Right kidney (tissue), 9 donors: ENCODE measurements at places on chromosomes 12 and 14.

DNA sequence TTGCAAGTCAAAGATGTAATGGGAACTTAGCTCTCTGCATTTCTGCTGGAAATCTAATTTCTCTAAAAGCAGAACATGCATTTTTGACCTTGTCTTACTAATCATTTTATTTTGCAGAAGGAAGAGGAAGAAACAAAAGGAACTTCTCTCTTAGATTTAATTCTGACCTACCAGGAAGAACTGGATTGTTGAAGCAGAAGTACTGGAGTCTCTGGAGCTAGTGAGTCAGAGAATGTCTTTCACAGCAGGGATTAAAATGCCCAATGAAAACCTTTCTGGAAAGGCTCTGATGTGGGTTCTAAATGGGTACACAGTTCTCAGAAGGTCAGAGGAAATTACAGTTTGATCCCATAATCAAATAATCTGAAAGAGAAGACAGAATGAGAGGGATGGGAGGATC, 70.8 kb upstream of the GNG2 start:
- no peak for DNase-seq

GRCh38 chr12:132227118-132227517, 82.9 kb downstream of the NOC4L start:
- DNase-seq, result no peak

GRCh38 chr14:24313913-24314312, 2.6 kb downstream of the LTB4R start:
- DNase-seq, result no peak

DNA sequence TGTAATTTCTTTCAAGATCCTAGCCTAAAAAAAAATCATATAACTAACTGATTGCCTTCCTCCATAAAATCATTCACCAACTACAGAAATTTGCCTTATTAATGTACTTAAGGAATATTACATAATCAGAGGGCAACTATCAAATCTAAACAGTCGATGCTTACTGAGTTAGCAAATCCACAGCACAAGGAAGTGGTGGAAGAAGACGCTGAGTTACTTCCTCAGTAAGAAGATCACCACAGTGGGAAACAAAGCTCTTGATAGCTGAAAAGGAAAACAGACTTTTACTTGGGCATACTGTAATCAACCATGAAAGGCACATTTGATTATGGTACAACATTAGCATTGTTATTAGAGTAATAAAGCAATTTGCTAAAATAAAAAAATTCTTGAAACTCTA, 48.7 kb downstream of the HEATR5A start:
- no peak for DNase-seq

DNA sequence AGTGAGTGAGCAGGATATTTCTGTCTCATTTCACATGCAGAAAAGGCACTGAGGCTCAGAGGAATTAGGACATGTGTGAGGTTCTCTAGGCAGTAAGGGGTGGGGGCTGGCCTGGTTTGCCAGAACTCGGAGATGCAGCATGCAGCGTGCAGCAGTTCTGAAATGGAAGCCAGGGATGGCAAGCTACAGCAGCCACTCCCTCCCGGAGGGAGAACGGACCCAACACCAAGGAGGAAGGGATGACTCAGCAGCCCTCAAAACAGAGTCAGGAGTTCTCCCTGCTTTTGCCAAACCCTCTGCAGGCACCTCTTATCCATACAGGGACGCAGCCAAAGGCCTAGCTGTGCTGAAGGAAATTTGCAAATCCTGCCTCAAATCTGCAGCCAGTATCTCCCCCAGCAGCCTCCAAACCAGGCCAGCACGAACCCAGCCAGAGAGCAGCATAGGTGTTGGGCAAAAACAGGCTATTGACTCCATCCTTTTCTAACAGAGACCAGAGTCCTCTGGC, 10.3 kb upstream of the SERPINA3 start:
- DNase-seq, result no peak

GRCh38 chr14:22540811-22541360, 48.1 kb downstream of the DAD1 start:
- no peak for DNase-seq

- DNase-seq, result no peak
Measured at GRCh38 chr14:34700622-34701130, 13.7 kb downstream of the CFL2 start.

DNA sequence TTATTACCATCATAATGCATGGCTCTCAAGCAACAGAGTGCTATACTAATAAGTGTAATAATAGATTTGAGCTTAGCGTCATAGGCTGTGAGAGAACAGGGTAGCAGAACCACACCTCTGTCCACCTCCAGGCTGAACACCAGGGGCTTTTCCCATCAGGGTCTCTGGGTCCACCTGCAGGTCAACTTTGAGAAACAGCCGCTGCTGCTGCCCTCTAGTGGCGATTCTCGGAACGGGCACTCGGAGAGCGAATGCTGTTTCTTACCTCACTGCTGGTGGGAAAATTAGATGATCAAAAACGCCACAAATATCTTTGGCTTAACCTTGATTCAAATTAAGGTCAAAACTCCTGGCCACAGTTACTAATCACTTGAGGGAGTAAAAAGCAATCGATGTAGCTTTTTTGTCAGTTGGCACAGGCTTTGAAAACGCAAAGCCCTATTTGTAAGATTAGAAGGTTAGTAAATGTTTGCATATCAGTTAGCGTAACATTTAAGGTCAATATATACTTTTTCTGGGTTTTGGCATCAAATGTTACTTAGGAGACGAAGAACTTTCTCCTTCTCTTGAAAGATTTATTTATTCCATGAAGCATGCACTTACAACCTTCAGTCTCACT, 127.9 kb upstream of the TMEM132D start:
- no peak for DNase-seq

DNA sequence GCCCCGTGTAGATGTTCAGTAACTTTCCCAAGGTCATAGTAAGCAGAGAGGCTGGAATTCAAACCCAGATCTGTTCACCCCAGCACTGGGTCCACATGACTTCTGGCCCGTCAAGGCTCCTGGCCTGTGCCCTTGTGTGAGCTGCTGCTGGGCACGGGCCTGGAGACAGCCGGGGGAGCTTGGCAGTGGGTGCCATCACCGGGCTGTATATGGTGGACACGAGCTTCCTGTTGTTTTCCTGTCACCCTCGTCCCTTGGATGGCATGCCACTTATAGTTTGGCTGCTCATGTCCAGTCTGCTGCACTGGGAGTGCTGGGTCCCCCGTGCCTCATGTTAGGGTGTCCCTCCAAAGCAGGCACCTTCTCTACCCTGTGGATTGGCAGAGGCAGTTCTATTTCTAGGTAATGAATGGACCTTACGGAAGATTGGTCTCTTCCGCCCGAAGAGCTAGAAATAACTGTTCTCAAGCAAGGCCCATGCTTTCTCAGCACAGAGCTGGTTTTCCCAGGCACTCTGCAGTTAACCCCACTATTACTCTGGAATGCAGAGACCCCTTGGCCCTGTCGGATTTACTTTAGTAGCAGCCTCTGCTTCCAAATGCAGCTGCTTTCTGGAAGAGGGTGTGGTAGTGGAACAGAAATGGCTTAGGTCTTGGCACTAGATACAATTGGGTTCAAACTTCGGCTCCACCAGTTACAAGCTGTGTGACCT, 44.3 kb downstream of the ELK3 start:
- no peak for DNase-seq

DNA sequence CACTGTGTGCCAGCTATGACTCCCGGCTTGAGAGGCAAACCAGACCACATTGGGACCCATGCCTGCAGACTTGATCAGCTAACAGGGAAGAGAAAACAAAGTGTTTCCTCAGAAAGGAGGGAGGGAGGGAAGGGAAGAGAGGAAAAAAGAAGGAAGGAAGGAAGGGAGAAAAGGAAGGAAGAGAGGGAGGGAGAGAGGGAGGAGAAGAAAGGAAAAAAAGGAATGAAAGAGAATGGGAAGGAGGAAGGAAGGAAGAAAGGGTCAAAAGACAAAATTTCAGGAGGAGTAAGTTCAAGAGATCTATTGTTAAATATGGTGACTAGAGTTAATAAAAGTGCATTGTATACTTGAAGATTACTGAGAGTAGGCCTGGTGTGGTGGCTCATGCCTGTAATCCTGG, 18.9 kb downstream of the FIGNL2 start:
- no peak for DNase-seq
